ENCODE measurements at places on chromosomes 5 and 9.

DNA sequence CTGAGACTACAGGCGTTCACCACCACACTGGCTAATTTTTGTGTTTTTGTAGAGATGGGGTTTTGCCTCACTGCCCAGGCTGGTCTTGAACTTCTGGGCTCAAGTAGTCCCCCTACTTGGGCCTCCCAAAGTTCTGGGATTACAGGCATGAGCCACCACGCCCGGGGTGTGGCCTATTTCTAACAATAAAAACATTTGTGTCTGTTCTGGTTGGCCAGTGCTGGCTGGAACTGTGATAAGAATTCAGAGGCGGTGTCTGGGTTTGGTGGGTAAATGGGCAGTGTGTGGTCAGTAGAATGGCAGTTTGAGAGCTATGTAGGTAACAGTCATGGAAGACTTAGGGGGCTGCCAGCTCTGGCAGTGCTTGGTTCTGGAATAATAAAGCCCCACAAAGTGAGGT lies 46.9 kb upstream of the SYNPO start:
- no peak for DNase-seq

DNA sequence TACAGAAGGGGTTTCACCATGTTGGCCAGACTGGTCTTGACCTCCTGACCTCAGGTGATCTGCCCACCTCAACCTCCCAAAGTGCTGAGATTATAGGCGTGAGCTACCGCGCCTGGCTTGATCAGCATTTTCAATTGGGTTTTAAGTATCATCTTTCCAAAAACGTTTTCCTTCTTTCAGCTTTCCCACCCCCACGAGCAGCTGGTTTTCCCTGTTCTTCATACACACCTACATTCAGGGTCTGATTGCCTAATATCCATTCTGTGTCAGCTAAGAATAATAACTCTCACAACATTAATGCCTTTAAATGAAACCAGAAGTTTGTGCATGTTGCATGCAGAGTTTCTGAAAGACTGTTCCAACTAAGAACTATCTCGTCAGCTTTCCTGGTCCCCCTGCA lies 38.3 kb downstream of the RFK start:
- no peak for DNase-seq

GRCh38 chr5:58987193-58987592 lies 404.3 kb downstream of the RAB3C start:
- no peak for DNase-seq

- DNase-seq, result no peak
Observed at GRCh38 chr5:164721656-164722055, 1216.2 kb downstream of the MAT2B start.

DNA sequence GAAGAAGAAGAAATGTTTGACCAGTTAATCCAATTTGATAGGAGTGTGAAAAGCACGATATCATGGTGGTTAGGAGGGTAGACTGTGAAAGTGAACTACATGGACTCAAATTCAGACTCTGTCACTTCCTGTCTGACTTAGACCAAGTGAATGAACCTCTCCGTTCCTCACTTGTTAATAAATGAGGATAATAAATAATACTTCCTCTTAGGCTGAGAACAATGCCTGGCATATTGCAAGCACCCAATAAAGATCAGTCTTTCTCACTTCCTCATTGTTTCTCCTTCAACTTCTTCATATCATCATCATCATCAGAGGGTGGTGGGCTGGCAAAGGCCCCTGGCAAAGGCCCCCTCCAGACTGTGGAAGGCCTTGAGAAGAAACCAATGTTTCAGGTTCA lies 148.7 kb downstream of the CDK5RAP2 start:
- no peak for DNase-seq

DNA sequence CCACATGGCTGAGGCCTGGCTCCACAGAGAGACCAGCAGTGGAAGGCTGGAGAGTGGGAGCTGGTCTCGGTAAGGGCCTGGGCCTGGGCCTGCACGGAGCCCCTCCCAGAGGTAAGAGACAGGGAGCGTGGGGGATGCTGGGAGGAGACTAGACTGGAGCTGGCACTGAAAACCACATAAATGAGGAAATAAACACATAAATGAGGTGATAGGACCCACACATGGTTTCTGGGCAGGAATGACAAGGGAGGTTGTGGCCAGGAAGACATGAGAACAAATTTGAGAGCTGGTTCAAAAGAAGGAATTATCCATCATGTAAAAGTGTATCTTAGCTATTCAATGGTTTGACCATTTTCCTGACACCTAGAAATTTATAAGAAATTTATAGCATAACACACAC lies 451.7 kb upstream of the DAP start:
- DNase-seq, result no peak

DNA sequence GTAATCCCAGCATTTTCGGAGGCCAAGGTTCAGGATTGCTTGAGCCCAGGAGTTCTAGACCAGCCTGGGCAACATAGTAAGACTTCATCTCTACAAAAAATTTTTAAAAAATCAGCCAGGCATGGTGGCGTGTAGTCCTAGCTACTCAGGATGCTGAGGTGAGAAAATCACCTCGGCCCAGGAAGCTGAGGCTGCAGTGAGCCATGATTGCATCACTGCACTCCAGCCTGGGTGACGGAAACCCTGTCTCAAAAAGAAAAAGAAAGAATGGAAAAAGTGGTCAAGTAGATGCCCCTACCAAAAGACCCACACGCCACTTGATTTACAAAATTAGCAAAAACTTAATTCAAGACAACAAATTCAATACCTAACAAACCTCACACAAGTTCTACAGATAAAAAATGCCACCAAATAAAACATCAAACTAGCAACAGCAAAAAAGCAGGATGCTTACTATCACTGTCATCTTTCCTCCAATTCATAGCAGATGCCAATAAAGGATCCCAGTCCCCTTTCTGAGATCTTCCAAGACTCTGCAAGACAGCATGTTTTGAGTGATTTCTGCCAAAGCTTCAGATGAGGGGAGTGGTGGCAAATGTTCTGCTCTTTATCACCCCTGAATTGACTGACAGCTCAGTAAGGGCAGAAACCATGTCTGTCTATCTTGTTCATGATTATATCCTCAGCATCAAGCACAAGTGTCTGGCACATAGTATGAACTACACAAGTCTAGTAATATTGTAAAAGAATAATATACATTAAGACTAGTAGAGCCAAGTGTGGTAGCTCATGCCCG lies 34.2 kb upstream of the TESK1 start:
- no peak for DNase-seq

- DNase-seq, result no peak
Observed at GRCh38 chr5:75046366-75047142, 5.8 kb downstream of the GCNT4 start.

GRCh38 chr5:40364441-40364840 lies 315.3 kb upstream of the PTGER4 start:
- DNase-seq, result no peak
